Stimulated activated CD4-positive, alpha-beta T cell treated with anti-CD3 and anti-CD28 coated beads, Interleukin-2, amount 100 ng/mL, for 4 hours (primary cell): ENCODE measurements at places on chromosomes 16 and 17.

DNA sequence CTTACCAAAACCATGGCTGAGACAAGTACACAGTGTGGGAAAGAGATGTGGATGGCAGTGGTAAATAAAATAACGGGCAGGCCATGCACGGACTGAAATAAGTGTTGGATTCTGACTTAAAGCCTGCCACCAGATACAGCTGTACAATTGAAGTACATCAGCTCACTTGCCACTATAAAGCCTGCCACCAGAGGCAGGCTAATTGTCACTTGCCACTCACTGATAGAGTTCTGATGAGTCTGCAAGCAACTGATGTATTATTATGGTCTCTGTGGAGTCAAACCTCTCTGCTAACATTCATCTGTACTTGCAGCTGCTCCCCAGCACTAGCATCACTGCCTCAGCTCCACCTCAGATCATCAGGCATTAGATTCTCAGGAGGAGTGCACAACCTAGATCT lies 93.0 kb downstream of the CYTH1 start:
- DNase-seq, result no peak

- no peak for DNase-seq
Measured at GRCh38 chr17:1493291-1493980, 950 bp upstream of the MYO1C start.

DNA sequence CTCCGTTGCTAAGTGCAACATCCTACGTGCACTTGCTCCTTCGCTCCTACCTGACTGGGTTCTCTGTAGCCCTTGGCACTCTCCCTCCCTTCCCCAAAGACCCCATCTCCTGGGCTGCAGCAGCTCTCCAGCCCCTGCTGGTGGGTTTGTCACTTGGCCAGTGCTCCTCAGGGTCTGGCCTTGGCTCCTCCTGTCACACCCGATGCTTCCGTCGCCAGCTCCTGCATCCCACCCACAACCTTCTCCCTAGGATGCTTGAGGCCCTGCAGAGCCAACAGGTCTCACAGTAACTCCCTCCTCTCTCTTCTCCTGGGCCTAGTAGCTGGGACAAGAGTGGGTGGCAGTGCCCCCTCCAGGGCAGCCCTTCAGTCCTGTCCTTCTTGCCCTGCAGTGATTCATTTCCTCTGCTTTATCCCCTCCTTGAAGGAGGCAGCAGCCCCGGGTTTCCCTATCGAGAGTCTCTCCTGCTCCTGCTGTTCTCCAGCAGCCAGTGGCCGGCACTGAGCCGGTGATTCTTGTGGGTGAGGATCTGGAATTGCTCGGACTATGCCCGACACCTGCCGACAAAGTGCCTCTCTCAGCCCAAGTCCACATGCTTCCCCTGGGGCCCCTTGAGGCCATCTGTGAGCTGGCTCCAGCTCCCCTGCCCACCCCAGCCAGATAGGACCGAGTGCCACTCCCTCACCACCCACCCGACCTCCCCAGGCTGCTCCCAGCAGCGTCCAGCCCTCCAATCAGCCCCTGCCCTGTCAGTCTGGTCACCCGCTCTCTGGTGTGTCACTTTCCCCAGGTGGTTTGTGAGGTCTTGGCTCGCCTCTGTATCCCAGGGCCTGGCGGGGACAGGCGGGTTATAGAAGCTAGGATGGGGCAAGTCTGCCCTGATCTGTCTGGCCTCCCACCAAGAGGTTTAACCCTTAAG lies 3.8 kb downstream of the LITAFD start:
- DNase-seq, result no peak

- no peak for DNase-seq
Measured at GRCh38 chr17:42922294-42922693, 21.7 kb downstream of the G6PC1 start.

- DNase-seq, result no peak
Measured at GRCh38 chr16:459761-460160, 34.3 kb downstream of the RAB11FIP3 start.

DNA sequence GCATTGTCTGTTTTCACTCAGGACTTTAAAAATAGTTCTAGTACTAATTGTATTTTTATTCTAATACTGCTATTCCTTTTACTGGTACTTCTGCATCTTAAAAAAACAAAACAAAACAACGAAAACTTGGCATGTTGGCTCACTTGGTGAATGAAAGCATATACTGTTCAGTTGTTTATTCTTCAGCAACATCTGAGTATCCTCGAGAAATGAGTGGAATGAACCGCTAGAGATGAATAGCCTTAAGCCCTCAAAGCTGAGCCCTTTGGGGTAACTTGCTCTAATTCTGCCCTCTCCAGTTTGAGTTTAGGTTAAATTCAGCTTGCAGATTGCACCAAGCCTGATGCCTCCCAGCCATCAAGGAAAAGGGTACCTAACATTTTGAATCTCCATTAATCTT lies 126.5 kb downstream of the WWOX start:
- no peak for DNase-seq

DNA sequence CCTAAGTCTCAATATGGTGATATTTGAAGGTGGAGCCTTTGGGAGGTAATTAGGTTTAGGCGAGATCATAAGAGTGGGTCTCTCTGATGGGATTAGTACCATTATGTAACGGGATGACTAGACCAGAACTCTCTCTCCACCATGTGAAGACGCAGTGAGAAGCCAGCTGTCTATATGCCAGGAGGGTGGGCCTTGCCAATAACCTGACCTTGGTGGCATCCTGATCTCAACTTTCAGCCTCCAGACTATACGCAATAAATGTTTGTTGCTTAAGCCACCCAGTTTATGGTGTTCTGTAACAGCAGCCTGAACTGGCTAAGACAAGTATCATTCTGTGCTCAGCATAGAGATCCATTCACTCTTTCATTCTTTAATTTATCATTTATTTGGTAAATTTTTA lies 167.2 kb upstream of the CDH11 start:
- DNase-seq, result no peak

- no peak for DNase-seq
Measured at GRCh38 chr17:30031214-30031869, 85.3 kb upstream of the NSRP1 start.
